ENCODE measurements at places on chromosomes 16 and 17.

DNA sequence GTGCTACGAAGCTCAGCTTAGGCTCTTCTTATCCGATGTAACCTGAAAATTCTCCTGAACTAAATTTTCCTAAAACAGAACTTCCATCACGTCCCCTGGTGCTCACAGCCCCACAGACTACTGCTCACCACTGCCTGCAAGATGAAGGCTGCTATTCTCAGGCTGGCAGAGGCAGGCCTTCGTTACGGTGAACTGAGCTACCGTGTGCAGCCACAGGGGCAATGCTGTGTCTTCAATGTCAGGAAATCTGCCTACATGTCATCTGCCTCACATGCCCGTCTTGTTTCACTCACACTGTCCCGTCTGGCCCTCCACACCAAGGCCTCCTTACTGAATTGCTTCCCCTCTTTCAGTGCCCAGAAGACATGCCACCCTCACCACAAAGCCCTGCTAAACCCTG, 15.9 kb downstream of the EMC8 start:
- DNase-seq, result no peak

GRCh38 chr17:57721967-57722703, 23.0 kb downstream of the CCDC182 start:
- no peak for DNase-seq

GRCh38 chr17:42053731-42054500, 3.5 kb upstream of the C17orf113 start:
- DNase-seq, result no peak

- no peak for DNase-seq
Measured at GRCh38 chr16:88701581-88702370, 4.4 kb downstream of the RNF166 start.

DNA sequence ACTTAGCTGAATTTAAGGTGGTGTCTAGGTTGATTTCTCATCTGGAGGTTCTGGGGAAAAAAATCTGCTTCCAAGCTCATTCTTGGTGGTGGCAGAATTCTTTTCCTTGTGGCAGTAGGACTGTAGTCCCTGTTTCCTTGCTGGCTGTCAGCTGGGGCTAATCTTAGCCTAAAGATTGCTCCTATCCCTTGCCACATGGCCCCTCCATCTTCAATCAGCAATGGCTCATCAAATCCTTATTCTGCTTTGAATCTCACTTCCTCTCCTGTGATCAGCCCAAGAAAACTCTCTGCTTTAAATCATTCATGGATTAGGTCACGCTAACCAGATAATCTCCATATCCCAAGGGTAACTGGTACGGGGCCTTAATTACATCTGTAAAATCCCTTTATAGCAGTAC, 6.6 kb downstream of the FAM20A start:
- DNase-seq, result no peak

GRCh38 chr16:81458827-81459598, 14.4 kb downstream of the CMIP start:
- DNase-seq, result no peak

- no peak for DNase-seq
Measured at GRCh38 chr17:6698004-6698403, 15.2 kb downstream of the SLC13A5 start.

DNA sequence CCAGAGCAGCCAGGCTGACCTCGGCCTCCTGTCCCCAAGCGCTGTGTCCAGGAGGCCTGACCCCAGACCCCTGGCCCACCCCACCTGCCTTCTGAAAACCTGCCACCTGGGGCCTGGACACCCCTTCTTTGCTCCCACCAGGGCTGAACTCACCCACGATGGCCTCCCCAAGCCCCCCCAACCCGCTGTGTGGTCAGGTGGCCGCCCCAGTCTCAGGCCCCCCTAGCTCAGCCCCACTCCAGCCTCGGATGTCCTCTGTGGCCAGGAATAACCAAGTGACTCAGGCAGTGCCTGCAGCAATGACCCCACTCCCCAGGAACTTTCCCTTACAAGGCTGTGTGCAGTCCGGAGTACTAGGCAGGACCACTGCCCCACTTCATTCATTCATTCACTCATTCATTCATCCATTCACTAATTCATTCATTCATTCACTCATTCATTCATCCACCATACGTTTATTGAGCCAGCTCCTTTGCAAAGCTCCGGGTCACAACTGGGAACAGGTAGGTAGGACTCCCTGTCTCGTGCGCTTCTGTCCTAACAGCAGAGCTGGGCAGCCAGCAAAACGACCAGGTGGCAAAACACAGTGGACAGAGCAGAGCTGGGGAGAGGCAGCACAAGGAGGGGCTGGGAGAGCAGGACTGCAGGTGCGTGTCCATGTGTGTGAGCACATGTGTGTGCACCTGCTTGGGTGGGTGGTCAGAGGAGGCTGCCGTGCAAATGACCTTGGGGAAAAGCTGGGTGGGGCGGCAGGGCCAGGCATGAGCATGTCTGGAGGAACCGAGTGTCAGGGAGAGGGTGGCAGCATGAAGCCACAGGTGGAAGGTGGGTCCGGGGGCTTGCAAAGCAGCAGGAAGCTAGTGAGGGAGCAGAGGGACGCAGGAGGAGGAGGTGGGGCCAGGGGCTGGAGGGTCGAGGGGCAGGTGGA, 75.8 kb upstream of the CBX4 start:
- DNase-seq, result no peak

DNA sequence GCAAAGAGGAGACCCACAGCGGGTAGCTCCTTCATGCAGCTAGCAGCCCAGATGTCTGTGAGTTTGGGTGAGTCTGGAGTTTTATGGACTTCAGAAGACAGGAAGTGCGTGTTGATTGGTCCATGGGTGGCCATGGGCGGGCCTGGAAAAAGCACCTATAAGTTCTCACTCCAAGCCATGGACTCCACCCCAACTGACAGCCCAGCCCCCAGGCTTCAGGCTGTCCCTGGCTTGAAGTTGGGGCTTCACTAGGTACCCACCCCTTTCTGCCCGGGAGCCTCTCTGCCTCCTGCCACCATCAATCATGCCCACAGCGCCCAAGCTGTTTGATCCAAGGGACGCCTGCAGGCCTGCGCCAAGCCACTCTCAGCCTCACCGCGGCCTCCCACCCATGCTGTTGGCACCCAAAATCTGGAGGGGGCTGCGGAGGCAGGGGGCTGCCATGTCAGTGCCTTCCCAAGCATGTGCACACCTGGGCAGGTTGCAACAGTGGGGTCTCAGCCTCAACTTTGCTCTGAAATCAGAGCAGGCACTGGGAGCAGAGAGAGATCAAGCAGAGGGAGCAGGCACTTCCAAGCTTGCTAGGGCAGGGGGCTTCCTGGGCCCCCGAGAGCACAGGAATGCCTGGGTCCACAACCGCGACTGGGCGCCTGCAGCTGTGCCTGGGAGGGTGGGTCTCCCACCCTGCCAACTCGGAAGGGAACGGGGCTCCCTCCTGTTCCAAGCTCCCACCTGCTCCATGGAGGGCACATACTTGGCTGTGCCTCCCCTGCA, 1503.7 kb downstream of the CDH11 start:
- DNase-seq, result peak; percentile 72

- DNase-seq, result no peak
Measured at GRCh38 chr16:82059983-82060421, 24.9 kb downstream of the HSD17B2 start.

- DNase-seq, result no peak
Measured at GRCh38 chr17:19369846-19370492, 7.4 kb upstream of the B9D1 start.

DNA sequence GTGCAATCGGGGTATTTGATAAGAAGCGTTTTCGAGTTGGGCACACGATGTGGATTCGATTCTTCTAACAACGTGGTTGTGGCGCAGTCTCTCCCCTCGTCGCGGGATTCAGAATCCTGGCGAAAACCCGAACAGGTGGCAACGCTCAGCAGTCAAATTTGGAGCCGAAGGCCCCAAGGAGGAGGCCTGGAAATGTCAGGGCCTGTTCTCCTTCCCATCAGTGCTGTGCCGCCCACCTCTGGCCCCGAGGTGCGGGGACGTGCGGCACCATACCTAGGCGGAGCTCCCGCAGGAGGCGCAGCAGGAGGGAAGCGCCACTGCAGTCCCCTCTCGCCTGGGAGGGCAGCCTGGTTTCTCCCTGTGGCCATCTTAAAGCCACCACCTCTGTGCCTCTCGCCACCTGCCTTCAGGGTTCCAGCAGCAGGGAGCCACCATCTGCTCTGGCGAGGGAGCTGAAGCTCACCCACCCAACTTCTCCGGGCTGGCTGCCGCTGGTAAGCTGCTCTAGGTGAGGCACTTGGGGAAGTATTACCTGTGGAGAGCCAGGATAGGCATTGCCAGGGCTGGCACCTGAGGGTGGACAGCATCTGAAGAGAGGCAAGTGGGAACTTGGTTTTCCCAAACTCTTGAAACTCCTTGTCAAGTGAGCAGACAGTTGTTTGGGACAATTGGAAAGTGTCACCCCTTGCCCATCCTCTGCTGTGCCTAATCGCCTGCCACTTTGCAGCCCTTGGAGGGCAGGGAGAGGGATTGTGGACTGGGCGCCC, 2.6 kb upstream of the AATF start:
- no peak for DNase-seq

- no peak for DNase-seq
Measured at GRCh38 chr17:34408439-34408838, 45.4 kb upstream of the CCL1 start.

DNA sequence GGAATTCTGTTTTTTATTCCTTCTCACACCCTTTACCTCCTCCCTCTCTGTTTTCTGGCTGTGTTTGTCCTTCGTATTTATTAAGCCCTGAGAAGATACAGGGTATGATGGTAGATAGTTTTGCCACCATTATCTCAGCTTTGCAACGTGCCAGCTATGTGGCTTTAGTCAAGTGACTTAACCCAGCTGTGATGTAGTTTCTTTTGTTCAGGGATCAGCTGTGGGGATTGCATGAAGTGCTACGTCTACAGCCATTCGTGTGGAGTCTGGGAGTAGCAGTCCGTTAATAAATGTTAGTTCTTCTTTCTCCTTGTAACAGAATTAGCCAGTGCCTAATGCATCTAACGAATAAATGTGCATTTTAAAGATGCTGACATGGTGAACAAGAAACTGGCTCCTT, 128.4 kb downstream of the HAPSTR1 start:
- no peak for DNase-seq

GRCh38 chr17:19753661-19754463, 5.8 kb upstream of the ALDH3A1 start:
- peak; percentile 58 for DNase-seq

GRCh38 chr17:1143573-1143972, 36.2 kb downstream of the ABR start:
- DNase-seq, result peak; percentile 35

DNA sequence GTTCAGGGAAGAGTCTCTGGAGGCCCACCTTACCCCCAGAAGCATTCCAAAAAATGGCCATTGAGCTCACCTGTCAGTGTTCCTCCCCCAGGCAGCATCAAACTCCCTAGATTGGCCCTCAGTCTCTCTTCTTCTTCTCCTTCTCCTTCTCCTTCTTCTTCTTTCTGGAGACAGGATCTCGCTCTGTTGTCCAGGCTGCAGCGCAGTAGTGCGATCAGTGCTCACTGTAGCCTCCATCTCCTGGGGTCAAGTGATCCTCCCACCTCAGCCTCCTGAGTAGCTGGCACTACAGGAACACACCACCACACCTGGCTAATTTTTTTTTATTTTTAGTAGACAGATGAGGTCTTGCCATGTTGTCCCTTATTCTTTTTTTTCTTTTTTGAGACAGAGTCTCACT, 16.4 kb upstream of the WNT3 start:
- no peak for DNase-seq

DNA sequence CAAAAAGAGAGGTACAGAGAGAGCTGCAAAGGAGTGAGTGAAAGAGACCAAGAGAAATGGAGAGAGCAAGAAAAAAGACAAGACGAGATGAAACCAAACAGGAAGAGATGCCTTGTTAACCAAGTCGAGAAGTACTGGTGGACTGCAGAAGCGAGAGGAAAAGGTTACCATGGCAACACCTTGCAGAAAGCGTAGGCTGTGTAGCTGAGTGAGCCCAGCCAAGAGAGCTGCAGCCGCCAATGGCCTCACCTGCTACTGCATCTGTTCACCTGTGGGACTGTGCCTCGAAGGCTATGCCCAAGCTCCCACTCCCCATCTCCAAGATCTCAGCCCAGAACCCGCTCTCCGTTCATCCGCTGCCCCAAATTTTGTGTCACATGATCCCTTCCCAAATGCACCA, 161.3 kb downstream of the SLC39A11 start:
- peak; percentile 35 for DNase-seq

DNA sequence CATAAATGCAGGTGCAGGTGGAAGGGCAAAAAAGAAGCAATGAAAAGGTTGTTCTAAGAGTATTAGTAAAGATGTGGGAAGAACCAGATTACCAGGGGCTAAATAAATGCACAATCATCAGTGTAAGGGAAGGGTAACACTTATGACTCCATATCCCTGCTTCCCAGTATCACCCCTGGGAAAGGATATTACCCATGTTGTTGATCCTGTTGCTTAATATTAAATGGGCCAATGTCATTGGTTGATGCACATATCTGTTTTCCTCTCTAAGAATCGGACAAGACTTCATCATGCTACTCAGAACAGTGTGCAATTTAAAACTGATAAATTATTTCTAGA, 34.7 kb upstream of the ABCA6 start:
- no peak for DNase-seq

GRCh38 chr16:70653809-70654771, 7.7 kb downstream of the IL34 start:
- peak; percentile 85 for DNase-seq

- DNase-seq, result no peak
Measured at GRCh38 chr17:6571452-6571781, 15.1 kb upstream of the PITPNM3 start.

DNA sequence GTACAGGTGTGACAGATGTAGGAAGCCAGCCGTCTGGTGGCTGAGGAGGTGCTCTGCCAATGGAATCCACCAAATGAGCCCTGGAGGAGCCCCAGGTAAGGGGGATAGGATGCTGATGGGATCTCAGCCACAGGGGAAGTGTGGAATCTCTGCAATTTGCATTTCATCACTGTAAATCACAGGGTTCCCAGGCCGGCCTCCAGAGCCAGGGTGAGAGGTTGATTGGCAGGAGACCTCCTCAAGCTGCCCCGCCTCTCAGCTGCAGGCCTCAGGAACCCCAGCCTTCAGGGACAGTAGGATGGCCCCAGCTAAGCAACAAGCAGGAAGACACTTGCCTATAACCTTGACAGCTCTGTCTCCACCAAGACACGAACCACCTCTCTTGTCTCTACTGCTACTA, 39.4 kb downstream of the RTN4RL1 start:
- no peak for DNase-seq

DNA sequence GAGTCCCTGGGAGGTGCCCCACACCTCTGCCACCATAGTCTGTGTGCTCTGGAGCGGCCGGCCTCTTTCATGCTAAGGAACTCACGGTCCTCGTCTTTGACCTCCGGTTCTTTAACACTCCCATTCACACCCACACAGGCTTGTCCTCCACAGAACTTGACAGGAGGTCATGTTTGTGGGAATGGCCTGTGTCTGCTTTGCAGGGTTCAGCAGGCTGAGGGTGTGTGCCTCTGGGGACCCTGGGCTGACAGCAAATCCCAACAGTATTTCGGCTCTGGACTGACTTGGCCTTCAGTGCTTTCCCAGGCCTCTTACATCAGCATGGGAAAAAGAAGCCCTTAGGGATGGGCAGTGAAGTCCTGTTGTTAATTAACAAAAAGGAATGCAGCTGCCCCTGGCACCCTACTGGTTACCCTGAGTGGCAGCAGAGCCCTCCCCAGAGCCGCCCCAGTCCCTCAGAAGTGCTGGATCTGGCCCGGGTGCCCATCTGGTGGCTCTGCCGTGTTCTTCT, 35.4 kb upstream of the ADORA2B start:
- peak; percentile 77 for DNase-seq
